ENCODE measurements at places on chromosomes 16 and 17.

GRCh38 chr16:67068212-67068753 is 39.3 kb downstream of the CBFB start:
- DNase-seq: no peak

GRCh38 chr17:11643851-11644250 is 45.6 kb downstream of the DNAH9 start:
- no peak for DNase-seq

DNA sequence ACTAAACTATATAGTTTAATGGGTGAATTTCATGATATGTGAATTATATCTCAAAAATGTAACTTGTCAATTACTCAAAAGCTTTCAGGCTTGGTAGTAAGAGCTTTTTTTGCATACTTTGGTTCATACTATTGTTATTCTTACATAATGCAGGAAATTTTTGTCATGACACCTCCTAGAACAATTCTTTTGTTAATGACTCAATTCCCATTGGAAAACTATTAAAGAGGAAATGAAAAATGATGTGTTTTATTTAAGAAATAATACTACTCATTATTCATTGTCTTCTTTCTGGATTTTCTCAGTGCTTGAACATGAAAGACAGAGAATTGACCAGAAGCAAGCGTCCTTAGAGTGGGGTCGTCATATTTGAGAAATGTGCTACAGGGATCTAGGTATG is 196.4 kb upstream of the KCNJ16 start:
- DNase-seq: no peak

DNA sequence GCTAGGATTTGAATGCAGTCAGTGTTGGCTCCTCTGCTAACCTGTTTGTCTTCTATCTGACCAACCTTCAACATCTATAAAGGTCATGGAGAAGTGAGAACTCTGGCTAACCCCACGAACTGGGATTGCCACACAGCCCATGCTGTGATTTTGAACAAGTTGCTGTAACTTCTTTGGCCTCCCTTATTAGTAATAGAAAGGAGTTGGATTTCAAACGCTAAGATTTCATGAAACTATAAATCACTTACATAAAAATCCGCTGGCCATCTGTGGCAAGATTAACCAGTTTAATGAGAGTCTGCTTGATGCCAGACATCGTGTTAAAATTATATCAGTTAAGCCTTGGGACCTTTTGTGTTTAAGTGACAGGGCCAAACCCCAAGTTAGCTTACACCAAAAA is 53.4 kb downstream of the HSD17B2 start:
- no peak for DNase-seq

GRCh38 chr16:11333010-11333409 is 12.2 kb upstream of the RMI2 start:
- no peak for DNase-seq

- DNase-seq: no peak
Measured at GRCh38 chr17:41870627-41871026, 5.4 kb upstream of the KLHL11 start.

DNA sequence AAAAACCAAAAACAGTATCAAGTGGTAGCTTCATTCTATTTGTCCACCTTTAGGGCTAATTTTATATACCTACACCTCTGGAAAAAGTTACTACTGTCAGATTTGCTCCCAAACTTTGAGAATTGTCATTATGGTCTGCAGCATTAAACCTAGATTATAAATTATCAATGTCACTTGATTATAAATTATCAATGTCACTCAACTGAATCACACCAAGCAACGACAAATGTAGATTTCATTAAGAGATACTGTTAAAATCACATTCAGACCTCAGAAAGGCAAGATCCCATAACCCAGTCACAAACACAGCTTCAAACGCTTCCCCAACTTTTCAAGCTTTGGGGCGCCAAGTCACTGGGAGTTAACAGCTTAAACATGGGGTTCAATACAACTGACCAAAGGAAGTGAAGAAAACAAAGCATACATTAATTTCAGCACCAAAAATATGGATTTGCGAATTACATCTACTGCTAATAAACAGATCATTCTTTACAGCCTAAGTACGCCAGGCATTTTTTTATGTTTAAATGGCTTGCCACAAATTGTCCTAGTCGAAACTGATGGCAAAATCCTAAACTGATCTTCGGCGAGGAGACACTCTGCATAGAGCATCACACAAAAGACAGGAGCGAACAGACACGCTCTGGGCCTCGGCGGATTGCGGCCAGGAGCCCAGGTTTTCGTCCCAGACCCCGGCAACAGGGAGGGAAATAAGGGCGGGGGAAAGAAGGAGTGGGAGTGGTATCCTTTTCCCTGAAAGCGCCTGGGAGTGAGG is 981 bp downstream of the GLG1 start:
- no peak for DNase-seq

DNA sequence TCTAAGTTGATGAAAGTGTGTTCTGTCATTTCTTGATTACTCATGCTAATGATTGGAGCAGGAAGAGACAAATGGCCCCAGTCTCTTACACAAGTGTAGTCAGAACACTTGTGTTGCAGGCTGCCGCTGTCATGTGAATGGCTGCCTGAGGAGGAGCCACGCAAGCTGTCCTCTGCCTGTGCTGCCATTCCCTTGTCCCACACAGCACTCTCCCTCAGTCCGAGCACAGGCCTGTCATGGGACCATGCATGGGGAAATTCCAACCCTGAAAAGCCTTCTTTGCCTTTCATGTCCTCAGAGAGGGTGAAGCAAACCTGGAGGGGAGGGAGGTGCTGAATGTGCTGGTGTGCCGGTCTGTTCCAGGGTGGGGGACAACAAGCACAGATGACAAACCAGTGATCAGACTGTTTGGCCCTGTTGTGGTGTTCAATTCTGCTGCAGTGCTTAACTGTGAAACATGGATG is 109.4 kb downstream of the MRTFB start:
- no peak for DNase-seq

DNA sequence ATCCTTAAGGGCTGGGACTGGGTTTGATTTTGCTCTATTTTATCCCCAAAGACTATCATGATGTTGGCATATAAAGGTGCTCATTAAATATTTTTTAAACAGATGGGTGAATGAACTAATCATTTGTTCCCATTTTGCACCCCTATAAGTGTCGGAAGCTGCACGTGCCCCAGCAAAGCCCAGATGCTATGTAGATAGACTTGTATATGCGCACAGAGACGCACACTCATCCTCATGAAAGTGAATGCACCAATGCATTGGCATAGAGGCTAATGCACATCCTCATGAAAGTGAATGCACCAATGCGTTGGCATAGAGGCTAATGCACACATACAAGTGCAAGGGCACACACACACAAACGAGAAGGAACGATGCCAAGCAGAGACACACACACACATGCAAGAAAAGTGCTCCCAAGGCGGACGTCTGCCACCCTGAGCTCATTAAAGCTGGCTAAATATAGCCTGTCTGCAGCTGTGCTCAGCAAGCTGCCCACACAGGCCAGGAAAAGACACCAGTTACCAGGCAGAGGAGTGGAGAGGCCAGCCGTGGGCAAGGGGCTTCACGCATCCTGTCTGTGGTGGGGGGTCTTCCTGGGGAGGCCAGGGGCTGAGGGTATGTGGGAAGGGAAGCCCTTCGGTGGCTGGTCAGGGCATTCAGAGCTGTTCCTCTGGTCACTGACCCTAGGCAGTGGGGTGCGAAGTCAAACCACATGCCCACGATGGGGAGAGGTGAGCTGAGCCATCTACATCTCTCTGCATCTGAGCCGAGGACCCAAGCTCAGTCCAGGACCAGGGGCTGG is 52.6 kb downstream of the PIMREG start:
- DNase-seq: no peak

DNA sequence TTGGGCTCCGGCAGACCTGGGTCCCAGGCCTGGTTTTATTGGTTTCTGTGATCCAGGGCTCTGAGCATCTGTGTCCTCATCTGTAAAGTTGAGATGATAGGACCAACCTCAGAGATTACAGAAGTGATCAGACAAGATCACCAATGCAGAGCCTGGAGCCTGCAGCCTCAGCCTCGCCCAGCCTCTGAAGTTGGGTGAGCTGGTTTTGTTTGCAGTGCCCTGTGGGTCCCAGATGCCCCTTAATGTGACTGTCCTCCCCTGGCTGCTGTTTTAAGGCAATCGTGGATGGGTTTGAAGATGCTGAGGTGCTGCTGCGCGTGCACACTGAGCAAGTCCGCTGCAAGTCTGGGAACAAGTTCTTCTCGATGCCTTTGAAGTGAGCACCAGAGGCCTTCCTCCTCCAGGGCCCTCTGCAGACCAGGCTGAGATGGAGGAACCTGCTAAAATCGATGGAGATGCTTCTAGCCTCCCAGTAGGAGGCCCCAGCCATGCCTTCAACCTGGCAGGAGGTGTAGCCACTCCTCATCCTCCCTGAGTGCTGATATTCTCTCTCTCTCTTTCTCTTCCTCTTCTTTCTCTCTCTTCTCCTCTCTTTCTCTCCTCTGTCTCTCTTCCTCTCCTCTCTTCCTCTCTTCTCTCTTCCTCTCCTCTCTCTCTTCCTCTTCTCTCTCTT is 5.6 kb upstream of the MMP15 start:
- DNase-seq: no peak

DNA sequence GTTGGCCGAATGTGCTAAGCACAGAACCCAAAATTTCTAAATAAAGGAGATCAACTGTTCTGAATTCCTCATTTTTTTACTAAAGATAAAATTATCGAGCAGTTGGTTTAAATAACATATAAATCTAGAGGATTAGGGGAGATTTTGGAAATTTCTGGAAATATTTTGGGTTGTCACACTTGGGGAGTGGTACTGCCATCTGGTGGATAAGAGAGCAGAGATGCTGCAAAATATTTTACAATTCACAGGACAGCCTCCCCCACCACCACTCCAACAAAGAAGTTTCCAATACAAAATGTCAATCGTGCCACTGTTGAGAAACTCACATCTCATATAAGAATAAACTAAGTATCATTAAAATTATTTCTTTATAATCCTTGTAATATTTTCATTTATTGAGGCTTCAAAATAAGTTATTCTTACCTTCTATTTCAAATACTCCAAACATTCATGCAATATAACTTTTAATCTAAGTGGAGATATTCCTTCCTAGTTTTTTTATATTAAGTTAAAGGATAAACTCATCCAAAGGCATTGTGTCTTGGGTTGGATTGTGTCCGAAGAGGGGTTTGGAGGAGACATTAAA is 17.0 kb upstream of the ABCA8 start:
- DNase-seq: peak; percentile 11

GRCh38 chr16:55255733-55256282 is 68.2 kb upstream of the IRX6 start:
- no peak for DNase-seq

GRCh38 chr17:47973541-47973940 is 2.6 kb downstream of the CDK5RAP3 start:
- no peak for DNase-seq

GRCh38 chr17:16273499-16273898 is 56.5 kb downstream of the PIGL start:
- no peak for DNase-seq

DNA sequence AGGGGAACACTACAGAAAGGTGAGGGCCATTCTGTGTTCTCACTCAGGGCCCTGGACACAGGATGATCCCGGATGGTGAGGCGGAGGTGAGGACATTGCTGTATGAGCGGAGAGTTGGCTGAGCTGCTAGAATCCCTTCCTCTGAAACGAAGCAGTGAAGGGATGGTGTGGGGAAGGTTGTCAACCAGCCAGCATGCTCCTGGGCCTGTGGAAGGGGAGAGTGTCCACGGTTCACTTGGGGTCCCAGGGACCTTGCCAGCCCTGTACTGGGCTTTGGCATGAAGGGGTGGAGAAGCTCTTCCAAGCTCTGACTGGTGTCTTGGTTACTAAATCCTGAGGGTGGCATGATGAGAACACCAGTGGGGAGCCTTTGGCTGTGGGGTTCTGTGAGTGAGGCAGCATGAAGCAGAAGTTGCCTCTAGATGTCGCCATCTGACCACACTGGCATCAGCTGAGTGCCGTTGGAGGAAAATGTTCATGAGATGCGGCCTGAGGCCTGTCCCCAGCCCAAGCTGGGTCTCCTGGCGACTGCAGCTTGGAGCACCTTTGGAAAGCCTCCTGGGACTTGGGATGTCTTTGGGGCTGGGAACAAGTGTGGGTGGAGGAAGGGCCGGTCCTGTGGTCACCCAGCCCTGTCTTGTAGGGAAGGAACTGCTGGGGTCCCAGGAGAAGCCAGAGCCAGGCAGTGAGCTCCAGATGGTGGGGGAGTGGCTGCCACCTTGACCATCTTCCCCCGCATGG is 14.8 kb downstream of the PDP2 start:
- peak; percentile 27 for DNase-seq

DNA sequence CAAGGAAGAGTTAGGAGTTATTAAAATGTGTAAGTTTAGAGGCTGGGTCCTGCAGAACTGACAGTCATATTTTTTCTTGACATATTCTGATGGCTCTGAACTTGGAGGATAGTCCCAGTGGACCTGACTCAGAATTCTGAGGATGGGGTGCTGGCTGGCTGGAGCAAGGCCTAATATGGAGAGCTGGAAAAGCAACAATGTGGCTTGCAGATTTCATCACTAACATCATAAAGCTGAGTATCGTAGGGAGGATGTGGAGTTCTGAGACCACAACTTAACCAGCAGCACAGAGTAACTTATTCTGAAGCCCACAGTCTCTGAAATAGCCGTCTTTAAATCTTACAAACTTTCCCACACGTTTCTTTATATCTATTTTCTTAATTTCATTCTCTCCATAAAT is 2.3 kb downstream of the KRTAP1-5 start:
- no peak for DNase-seq

- DNase-seq: no peak
Measured at GRCh38 chr17:44522883-44523671, 19.9 kb upstream of the GPATCH8 start.

- no peak for DNase-seq
Measured at GRCh38 chr16:65828296-65828695, 538.2 kb upstream of the CDH5 start.

GRCh38 chr17:75366432-75366831 is 39.0 kb downstream of the GRB2 start:
- no peak for DNase-seq

DNA sequence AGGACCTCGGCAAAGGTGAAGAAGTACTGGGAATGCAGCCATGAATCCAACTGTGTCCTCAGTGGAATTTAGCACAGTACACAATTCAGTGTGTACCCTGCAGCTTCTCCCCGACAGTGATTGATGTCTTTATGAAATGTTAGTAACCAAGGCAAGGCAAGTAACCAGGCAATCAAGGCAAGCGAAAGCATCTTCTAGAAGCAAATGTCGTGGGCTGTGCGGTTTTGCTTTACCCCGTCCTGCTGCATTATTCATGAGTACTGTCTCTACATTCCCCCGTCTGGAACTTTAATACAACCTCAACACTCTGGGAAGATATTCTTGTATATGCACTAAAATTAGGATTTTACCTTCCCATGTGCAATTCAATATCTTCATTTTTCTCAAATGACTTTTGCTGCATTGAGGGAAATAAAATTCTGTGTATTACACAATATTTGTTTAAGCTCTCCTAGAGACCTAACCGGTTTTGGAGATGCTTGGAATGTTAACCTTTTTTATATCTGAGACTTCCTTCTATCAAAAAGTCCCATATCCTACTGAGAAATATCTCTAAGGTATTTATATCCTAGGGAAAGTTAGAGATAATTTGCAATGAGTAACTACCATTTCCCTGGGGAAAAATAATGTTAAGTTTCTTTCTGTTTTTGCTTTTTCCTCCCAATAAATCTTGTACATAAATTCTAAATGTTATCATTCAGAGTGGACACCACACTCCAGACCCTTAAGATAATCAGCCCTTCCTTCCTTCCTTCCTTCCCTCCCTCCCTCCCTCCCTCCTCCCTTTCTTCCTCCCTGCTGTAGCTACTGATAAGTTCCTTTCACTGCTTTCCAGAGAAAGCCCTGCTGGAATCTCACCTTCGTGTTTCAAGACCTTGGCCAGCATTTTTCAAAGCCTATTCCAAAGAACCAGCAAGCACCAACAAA is 51.9 kb upstream of the ADORA2B start:
- no peak for DNase-seq

All from NCI-H510A treated with DMSO at 0.1 percent for 48 hours (cell line).